ENCODE measurements at places on chromosomes 5 and 9. TPM values are rescaled to one million over a fixed set of nuclear protein-coding genes. Genes with fewer than 3 reads are reported as not detected.

- no peak for DNase-seq
These were observed 6.1 kb downstream of the TNFSF8 start for GRCh38 chr9:114924327-114924726.

DNA sequence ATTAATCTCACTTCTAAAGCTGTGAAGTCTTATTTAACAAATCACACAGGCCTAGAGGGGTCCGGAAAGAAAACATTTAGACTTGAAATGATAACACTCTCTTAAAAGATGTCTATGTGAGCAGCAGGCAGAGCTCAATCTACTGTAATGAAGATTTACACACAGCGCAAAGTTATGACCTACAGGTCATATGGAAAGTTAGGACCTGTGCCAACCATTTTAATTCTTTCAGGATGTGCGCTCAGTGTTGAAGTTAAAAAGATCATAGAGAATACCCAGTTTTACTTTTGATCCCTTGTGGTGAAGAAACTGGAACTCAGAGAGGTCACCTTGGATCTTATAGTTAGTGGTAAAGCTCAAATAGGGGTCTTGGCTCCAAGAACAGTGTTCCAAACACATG, 3.1 kb upstream of the CREBRF start:
- no peak for DNase-seq

GRCh38 chr9:112694706-112695555, 23.0 kb downstream of the INIP start:
- no peak for DNase-seq

Gene ADAMTSL1
- total RNA-seq: 2.8 TPM

- no peak for DNase-seq
These were observed 8.5 kb upstream of the MGAT1 start for GRCh38 chr5:180810959-180811622.

Gene PSMD5
- total RNA-seq: 31.4 TPM

GRCh38 chr9:129958796-129959195, 84.2 kb downstream of the FNBP1 start:
- DNase-seq: no peak

Gene MORN5
- not detected for total RNA-seq

DNA sequence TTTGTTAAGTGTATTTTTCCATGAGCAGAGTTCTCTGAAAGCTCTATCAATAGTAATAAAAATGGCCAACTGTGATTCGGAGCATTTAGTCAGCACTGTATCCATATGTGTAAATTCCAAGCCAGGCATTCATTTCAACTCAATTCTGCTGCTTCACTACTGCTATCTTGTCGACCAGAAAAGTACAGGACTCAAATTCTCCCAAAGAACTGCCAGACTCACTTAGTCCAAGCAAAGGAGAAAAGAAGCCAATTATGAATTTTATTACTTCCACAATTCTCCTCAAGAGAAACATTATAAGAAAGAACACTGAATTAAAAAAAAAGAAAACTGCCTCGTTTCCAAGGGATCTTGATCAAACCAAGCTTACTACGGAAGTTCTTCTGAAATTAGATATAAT, 906.3 kb upstream of the DMAC1 start:
- DNase-seq: no peak

DNA sequence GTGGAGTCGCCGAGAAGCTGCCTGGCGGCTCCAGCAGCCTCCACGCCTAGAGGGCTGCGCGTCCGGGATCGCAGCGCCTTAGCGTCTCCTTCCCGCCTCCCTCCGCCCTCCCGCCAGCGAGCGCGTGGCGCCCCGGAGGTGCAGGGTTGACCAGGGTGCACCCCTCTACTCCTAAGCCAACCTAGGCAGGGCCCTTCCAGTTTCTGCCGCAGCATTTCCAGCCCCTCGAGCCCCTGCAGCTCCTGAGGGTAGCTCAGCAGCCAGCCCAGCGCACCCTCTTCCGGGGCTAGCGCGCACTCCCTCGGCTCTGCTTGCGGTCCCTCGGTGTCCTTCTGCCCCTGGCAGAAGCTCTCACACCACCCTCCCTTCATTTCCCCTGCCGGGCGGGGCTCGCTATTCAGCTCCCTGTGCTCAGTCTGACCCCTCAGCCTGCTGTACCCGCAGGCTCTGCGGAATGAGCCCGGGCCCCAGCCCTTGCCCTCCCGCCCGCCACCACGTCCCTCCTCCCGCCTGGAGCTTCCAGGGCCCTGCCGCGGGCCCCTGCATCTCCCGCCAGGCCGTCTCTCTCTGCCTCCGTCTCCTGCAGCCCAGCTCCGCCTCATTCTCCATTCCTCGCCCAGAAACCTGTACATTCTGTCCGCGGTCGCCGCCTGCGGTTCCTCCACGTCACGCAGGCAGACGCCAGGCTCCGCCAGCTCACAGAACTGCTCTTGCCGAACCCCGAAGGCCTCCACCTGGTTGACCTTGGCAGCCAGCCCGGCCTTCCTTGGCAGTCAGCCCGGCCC, 61.8 kb downstream of the SPATA31C2 start:
- peak; percentile 48 for DNase-seq

Gene BAAT
- not detected for total RNA-seq

- DNase-seq: no peak
These were observed 126.4 kb upstream of the ADAMTSL1 start for GRCh38 chr9:18347386-18348082.

DNA sequence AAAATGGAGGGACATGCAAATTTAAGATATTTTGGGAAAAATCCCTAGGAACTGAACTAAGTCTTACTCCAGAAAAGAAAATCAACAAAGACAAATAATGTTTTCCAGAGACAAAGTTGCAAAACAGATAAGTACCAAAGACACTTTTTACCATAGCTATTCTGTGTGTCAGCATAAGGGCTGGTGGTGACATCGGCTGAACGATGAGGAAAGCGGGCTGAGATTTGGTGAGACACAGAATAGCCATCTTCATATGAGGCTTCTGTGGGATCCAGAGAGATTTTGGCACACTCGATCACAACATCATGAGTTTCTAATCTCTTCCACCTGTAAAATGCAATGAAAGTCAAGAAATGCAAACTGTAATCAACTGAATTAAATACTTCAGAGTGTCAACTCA, 32.3 kb downstream of the TSC1 start:
- DNase-seq: no peak

- no peak for DNase-seq
These were observed 167.4 kb downstream of the GAPVD1 start for GRCh38 chr9:125428902-125429467.

DNA sequence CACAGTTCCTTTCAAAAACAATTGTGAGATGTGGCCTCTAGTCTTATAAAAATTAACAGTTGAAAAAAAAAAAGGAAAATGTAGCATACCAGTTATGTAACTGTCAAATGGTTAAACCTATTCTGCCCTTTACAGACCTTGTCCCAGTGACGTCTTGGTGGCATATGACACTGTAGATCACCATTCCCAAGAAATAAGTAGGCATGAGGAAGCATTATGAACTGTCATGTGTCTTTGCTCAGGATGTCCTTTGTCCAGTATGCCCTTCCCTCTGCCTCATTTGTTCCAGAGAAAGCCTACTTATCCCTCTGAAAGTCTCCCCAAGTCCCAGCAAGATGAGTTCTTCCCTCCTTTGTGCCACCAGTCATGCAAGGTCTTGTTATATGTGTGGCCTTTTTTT, 63.2 kb downstream of the PAM start:
- DNase-seq: no peak

DNA sequence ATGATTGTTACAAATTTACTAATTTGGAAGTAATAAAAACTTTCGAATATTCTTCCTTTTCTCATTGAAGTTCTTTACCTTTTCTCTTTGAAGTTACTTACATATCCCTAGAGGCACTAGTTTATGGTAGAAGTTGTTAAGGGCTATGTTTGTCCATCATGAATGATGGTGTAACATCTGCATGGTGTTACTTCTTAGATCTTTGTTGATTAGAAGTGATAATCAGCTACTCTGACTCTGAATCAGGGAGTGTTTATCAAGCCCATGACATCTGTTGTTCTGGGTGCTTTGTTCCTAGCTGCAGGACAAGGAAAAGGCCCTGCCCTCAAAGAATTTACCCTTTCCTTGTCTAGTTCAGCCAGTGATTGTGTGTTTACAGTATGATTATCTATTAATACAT, 32.9 kb downstream of the MAP3K1 start:
- DNase-seq: no peak

Gene CLTA
- 461 TPM for total RNA-seq

- no peak for DNase-seq
These were observed 137.2 kb upstream of the FST start for GRCh38 chr5:53343187-53343586.

Gene EGFL7
- total RNA-seq: 15.6 TPM

Gene ZNF354C
- total RNA-seq: 3.1 TPM

Gene SRA1
- total RNA-seq: 41.3 TPM

GRCh38 chr5:177368869-177369644, 11.3 kb downstream of the RGS14 start:
- DNase-seq: no peak

- DNase-seq: no peak
These were observed 199.6 kb downstream of the SMARCA2 start for GRCh38 chr9:2214707-2215106.

DNA sequence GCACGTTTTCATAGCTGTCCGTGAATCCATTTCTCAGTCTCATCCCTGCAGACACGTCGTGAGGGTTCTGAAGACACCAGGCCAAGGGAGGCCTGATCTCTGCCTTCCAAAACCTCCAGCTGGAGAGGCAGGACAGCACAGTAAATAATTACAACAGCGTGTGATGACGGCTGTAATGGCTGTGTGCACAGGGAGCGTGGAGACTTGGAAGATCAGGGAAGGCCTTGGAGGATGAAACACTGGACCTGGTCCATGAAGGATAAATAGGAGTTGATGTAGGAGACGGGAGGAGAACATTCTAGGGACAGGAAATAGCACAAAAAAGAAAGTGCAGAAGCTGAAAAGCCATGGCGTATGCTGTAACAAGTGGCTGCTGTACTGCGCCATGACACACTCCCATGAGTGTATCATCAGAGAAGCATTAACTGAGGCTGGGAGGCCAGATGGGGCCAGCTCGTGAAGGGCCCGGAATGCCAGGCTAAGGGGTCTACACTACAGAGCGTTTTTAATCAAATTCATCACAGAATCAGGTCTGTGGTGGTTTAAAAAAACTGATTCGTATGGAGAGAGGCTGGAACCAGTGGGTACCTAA, 97.2 kb downstream of the CRB2 start:
- DNase-seq: no peak

DNA sequence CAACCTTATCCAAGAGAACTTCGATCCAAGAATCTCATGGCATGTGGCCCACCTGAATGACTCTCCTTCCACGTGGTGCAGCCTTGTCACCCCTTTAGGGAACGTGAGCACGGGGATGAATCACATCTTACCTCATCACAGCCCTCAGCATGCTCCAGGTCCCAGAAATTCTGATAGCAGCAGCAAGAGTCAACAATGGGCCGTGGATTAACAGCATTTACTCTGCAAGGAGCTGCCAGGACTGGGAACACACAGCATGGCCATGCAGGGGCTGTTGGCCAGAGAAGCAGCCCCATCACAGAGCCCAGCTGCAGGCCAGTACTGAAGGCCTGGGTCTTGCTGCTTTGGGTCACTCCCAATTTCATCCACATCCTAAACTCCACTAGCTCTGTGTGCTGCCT, 150.4 kb downstream of the C5orf15 start:
- DNase-seq: no peak

Gene FOXD4L3
- not detected for total RNA-seq

GRCh38 chr5:39226100-39226451, 6.7 kb upstream of the FYB1 start:
- DNase-seq: no peak

DNA sequence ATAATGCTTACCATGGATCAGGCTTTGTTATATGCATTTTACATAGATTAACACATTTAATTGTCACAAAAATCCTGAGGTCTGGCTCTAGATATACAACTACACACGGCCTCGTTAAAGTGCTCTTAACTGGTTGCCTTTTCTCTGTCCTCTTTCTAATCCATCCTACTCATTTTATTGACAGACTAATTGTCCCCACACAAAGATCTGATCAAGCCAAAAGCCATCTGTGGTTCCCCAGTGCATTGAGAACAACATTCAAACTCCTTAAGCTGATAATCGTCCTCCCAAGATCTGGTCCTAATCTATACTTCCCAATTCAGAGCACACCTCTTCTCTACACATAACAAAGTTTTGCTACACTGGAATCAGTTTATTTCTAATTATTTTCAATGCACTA, 23.9 kb upstream of the PPP2R2B start:
- DNase-seq: no peak

- no peak for DNase-seq
These were observed 138.2 kb downstream of the MVB12B start for GRCh38 chr9:126464694-126465441.

DNA sequence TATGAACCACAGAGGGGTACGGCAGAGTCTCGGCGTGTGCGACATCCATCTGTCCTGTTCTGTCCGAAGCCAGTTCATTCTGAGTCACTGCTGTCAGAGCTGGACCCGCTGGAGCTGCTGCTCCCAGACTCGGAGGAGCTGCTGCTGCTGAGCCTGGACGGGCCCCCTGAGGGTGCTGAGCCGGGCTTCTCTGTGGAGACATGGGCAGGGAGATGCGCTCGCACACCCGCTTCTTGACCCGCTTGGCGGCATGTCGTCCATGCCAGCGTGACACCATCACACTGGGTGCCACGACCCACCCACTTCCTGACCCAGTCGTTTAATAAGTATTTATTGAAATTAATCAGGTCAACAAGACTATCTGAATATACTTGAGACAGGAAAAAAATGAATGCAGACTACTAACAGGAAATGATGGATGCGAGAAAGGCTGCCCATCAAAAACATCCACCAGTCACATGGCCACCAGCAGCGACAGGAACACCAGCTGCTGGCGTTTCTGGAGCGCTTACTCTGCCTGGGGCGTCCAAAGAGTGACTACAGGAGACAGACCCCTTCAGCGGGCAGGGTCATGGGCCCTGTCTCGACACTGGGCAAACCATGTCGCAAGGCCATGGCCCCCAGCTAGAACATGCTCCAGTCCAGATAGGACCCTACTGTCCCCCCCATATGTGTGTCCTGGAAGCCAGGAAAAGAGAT, 8.4 kb downstream of the BRD3OS start:
- no peak for DNase-seq

DNA sequence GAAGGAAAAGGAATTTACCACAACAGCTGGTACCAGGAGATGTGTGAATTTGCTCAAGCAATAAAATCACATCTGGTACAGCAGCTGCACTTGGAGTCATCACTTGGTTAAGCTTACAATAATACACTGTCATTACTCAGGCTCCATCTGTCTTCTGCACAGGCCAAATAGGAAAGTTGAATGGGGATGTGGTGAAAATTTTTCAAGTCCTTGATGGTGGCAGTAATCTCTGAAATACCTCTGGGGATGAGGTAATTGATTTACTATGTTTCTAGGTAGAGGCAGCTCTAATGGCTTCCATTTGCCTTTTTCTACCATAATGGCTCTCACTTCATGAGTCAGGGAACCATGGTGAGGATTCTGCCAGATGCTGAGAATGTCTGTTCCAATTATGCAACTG, 206.8 kb upstream of the ATP10B start:
- DNase-seq: no peak

All from epithelial cell of proximal tubule (primary cell).